CD4-positive, alpha-beta memory T cell (primary cell): ENCODE measurements at places on chromosomes 11 and 22.

GRCh38 chr11:120137187-120137610 lies 714 bp downstream of the TRIM29 start:
- no peak for DNase-seq

DNA sequence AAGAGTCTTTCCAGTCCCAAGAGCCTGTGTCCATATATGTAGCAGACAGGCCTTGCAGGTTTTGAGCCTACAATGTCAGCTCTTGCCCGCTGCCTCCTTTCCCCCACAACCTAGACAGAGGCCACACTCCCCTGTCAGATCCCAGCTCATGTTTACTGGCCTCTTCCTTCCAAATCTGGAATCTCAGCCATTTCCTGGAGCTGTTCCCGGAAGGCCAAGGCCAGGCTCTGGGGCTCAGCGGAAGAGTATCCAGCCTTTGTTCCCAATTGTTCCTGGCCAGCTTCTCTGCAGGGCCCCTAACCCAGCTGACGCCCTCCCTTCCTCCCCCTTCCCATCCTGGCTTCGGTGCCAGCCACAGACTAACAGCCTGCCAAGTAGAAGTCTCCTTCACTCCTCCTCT lies 1.0 kb upstream of the ROBO4 start:
- DNase-seq = no peak

- no peak for DNase-seq
Measured at GRCh38 chr11:68321293-68322051, 9.1 kb downstream of the LRP5 start.

GRCh38 chr11:102111787-102112508 lies 1.7 kb downstream of the YAP1 start:
- peak; percentile 41 for DNase-seq

DNA sequence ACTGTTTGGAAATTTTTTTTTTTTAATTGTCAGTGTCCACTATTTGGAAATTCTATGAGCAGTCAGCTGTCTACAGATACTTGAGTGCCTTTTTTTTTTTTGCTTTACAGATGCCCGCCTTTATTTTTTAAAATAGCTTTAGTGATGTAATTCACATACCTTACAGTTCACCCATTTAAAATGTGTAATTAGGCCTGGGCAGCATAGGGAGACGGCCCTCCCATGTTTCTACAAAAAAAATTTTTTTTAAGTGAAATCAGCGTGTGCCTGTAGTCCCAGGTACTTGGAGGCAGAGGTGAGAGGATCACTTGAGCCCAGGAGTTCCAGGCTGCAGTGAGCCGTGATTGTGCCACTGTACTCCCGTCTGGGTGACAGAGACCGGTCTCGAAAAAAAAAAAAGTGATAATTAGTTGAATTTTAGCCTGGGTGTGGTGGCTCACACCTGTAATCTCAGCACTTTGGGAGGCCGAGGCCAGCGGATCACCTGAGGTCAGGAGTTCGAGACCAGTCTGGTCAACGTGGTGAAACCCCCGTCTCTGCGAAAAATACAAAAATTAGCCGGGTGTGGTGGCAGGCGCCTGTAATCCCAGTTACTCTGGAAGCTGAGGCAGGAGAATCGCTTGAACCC lies 1.5 kb downstream of the ZNF143 start:
- DNase-seq = no peak

- DNase-seq = no peak
Measured at GRCh38 chr11:12216671-12217374, 106.4 kb downstream of the MICAL2 start.

- DNase-seq = no peak
Measured at GRCh38 chr11:20311444-20311843, 52.1 kb upstream of the HTATIP2 start.

DNA sequence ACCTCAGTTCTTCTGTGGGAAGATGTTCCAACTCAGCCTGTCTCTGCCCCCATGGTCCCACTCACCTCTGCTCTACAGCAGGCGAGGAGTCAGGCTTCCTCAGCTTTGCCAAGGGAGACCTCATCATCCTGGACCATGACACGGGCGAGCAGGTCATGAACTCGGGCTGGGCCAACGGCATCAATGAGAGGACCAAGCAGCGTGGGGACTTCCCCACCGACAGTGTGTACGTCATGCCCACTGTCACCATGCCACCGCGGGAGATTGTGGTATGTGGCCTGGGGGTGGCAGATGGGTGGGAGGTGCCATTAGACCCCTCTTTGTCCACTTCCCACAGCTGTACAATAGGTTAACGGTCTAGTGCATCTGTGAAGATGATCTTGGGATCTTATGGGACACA lies 73.3 kb downstream of the MYO7A start:
- DNase-seq = no peak

- no peak for DNase-seq
Measured at GRCh38 chr11:45104006-45104789, 42.2 kb upstream of the PRDM11 start.

- DNase-seq = no peak
Measured at GRCh38 chr11:133011604-133012003, 520.7 kb downstream of the OPCML start.

DNA sequence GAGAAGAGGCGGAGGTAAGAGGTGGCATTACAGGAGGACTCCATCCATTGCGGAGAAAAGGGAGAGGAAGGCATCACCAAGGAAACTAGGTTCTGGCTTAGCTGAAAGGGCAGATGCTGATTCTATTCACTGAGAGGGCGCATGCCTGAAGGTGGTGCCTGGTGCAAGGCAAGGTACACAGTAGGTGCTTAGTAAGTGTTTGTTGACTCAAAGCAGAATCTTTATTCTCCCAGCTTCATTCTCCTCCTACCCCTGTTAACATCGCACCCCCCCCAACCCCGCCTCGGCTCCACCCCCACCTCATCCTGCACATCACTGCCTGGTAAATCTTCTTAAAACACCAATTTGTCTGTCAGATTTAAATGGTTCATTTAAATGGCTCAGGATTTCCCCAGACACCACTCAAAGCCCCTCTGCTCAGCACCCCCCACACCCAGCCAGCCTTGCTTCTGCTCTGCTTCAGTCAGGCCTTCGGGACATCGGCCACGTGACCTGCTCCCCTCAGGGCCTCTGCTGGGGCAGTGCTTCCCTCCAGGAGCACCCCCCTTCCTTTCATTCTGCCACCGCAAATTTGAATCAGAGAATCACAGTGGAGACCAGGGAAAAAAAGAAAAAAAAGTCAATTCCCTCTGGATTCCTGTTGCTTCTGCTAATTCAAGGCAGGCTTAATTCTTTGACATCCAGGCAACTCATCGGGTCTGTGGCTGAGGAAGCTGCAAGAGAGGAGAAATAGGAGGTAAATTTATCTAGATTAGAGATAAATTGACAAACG lies 17.8 kb upstream of the RCN1 start:
- DNase-seq = no peak

GRCh38 chr11:9839550-9839949 lies 175.7 kb downstream of the SWAP70 start:
- no peak for DNase-seq

DNA sequence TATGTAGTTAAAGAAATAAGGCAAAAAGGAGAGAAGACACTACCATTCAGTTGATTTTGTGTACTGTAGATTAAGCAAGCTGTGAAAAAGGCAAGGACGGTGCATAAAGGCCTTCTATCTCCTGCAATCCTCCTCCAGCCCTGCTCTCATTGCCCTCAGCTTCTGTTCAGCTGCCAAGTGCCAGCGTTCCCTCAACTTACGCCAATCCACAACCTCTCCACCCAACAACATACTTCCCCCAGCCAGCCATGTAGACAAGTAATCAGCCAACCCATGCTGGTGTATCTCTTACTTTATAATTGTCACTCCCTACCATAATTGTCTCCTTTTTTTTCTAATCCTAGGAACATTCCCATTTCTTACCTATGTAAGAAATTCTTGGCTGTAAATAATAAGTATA lies 30.1 kb upstream of the ANO5 start:
- no peak for DNase-seq

DNA sequence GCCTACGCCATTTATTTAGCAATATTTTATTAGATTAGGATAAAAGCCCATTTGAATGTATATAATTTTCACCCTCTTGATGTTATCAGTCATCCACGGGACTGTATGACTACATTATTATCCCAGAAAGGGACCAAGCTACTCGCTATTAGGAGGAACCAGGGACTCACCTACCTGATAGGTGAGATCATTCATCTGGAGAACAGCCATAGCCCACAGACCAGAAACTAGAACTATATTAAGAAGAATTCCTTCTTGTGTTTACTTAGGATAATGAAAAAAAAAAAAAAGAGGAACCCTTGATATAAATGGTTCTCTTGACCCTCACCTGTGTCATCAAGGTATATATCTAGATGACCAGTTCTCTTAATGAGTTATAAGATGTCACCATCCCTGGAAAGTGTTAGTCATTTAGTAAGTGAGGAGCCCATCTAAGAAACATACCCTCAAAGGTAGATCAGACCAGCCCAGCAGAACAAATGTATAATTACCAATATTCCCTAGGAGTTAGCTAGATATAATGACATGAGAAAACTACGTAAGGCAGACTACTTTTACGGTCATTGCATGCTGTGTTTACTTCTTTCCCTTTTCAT lies 8.0 kb downstream of the SIK3 start:
- DNase-seq = no peak

- DNase-seq = no peak
Measured at GRCh38 chr11:75146711-75147110, 4.2 kb upstream of the SLCO2B1 start.

DNA sequence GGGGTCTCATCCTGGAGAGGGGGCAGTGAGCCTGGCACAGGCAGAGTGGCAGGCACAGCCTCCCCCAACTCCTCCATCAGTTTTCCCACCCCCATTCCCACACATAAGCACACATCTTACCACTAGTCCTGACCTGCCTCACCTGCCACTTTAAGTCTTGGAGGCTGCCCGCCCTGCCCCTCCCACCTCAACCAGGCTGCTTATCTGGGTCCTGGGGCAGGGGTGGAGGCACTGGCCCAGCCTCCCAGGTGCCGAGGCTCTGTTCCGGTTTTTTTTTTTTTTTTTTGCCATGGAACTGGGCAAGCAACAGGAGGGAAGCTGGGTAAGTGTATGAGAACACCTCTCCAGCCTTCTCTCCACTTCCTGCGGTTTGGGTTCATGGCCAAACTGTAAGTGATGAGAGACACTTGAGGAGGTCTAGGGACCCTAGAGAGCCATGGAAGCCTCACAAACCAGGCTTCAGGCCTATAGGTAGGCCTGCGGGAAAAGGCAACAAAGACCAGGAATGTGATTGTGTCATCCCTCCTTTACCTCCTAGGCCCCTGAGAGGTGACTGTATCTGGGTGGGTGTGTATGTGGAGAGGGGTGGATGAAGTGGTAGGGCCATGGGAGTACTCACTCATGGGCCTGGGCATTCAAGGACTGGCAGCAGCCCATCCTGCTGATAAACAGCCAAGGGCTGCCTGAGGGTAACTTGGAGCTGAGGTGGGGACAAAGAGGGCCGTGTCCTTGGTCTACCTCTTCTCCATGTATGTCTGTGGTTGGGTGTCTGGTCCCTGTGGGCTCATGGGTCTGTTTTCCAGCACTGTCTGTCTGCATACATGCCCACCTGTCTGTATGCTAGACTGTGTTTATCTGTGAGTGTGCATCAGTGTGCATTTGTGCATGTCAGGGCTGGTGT lies 22.6 kb downstream of the PHLDB1 start:
- DNase-seq = no peak

DNA sequence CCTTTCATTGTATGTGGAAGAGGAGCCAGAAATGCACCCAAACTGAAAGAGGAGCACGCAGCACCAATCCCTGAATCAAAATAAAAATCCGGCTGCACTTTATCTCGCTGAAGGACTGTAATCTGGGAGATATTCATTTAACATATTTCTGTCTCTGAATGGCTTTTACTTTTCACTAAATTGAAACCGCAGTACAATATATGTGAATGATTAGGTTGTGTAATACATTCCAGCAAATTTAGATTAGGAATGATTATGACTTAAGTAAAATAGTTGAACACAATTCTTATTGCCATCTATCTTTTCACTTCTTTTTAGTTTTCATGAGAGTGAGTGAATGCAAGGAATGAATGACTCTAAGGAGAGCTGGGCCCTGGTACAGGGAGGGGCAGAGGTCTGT lies 232.1 kb downstream of the ST3GAL4 start:
- DNase-seq = no peak

DNA sequence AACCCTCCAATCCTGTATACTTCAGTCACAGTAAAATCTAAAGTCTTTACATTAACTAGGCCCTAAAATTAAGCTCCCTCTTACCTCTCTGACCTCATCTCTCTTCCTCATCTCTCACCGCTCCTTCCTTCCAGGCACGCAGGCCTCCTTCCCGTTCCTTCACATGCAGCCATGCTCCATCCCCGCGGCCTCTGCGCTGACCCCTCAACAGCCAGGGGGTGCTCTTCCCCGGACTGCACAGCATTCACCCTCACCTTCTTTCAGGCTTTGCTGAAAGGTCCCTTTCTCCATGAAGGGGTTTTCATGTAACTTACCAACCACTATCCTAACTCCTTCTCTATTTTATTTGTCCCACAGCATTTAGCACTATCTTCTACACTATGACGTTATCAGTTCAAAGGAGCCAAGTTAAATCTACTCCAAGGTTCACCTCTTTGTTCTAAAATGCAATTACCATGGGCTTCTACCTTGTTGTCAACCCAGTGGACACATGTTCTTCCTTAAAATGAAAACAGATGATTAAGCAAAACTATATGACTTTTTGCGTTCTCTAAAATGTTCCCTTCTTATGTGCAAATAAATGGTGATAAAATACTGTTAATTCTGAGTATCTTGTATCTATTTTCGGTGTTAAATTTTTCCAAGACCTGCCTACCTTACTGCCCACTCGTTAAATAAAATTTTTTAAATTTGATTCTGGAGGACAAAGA lies 57.8 kb upstream of the APOA1 start:
- peak; percentile 7 for DNase-seq

GRCh38 chr11:106021967-106022794 lies at the start of gene MSANTD4:
MSANTD4 (minus strand) TSS chr11:106022240; CDS start chr11:106010917, 11,323 bp downstream.
- peak; percentile 97 for DNase-seq

DNA sequence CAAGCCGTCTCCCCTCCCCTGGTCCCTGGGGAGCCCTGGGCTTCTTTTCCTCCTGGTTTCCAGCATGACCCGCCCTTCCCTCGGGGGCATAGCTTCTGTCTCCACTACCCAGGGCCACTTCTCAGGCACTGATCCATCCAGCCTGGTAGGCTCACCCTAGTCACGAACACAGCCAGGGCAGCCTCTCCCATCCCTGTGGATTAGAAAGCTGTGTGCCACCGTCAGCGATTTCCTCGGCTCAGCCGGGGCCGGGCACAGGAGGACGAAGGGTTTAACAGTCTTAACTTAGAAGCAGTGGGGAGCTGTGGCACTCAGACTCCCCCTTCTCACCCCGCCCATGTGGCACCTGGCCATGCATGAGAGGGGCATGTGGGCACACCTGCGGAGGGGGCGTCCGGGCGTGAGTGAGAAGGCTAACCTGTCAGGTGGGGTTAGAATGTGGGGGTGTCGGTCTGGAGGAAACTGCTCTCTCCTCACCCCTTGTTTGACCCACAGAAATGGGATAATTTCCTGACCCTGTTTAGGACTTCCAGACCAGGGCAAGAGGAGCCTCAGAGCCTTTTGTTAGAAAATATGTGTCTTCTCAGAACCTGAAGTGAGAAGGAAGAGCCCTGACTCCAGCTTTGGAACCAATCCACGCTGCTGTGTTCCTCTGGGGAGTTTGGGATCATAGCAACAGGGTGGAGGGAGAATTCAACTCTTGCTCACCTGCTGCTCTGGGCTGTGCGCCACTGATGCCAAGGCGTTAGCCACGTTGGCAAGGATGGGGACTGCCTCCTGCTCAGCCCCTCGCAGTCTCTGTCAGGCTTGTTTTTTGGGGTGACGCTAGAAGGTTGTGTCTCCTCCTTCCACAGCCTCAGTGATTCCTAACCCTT lies 14.6 kb downstream of the GLB1L2 start:
- DNase-seq = no peak

GRCh38 chr11:10499452-10499851 lies 41.5 kb downstream of the RNF141 start:
- no peak for DNase-seq

- no peak for DNase-seq
Measured at GRCh38 chr22:36177160-36177559, 16.6 kb upstream of the APOL3 start.

- no peak for DNase-seq
Measured at GRCh38 chr11:6615882-6616585, 3.2 kb downstream of the TPP1 start.
